ENCODE measurements at places on chromosomes 1 and 21. TPM values are rescaled to one million over a fixed set of nuclear protein-coding genes. Genes with fewer than 3 reads are reported as not detected.

The TTC39A gene
- 1.7 TPM for total RNA-seq

The NUDT4B gene
- 1.2 TPM for total RNA-seq

The ETNK2 gene
- 5.6 TPM for total RNA-seq

The SDC3 gene
- 8.2 TPM for total RNA-seq

The KIF26B gene
- total RNA-seq, result 0.05 TPM

The LDLRAD2 gene
- 0.15 TPM for total RNA-seq

The FGR gene
- total RNA-seq, result 0.05 TPM

The ARHGEF10L gene
- total RNA-seq, result 8.0 TPM

The RPTN gene
- total RNA-seq, result not detected

The RSBN1 gene
- total RNA-seq, result 3.6 TPM

The ANGPTL1 gene
- not detected for total RNA-seq

The CENPL gene
- total RNA-seq, result 12.5 TPM

The CFAP45 gene
- total RNA-seq, result 0.87 TPM

The GBP6 gene
- total RNA-seq, result not detected

The RASSF5 gene
- total RNA-seq, result 1.1 TPM

The HMCN1 gene
- total RNA-seq, result 0.01 TPM

The LAMC2 gene
- total RNA-seq, result 21.1 TPM

The TMEM167B gene
- 9.8 TPM for total RNA-seq

The DNAH14 gene
- total RNA-seq, result 14.9 TPM

The RGS8 gene
- total RNA-seq, result not detected

The KRTAP19-1 gene
- not detected for total RNA-seq

The ZBTB40 gene
- 4.6 TPM for total RNA-seq

The COL24A1 gene
- not detected for total RNA-seq

The LCE6A gene
- not detected for total RNA-seq

All from A549 treated with GW870086 at 1 μM for 4 hours (cell line).